ENCODE measurements at places on chromosomes 2 and 18.

DNA sequence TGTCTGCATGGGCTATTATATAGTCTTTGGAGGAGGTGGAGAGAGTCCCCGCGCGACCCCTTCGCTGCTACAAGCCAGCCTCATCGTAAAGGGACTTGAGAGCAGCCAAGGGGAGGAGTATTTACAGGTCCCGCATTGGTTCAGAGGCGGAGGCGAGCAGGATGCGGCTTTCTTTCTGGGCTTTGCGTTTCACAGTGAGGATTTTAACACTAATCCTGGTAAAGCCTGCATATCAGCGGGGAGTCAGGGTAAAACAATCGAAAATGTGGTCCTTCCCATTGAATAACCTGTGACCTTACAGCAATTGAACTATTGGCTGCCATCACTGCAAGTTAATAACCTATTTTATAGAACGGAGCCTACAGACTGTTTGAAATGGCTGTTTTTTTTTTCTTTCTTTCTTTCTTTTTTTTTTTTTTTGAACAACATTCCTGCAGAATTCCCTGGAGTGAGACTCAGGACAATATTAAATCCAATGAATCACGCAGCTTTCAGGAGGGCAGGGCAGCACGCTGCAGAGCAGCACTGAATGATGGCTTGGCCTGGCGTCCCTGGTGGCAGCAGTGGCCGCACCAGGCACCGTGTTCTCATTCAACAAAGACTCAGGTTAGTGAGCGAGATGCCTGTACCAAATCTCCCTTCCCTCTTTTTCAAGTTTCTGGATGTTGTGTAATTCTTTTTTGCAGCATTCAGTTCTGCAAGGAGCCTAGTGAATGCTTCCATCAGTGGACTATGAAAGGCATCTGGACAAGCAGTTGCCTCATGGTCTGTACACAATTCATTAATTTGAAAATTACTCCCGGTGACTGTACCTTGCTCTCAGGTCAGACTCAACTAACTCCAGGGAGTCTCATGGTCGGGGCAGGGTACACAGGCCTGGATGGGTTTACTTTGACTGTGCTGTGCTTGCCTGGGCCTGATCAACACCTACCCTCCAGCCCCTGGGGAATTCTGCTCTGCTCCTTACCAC, 19.8 kb downstream of the SMIM21 start:
- no peak for DNase-seq

DNA sequence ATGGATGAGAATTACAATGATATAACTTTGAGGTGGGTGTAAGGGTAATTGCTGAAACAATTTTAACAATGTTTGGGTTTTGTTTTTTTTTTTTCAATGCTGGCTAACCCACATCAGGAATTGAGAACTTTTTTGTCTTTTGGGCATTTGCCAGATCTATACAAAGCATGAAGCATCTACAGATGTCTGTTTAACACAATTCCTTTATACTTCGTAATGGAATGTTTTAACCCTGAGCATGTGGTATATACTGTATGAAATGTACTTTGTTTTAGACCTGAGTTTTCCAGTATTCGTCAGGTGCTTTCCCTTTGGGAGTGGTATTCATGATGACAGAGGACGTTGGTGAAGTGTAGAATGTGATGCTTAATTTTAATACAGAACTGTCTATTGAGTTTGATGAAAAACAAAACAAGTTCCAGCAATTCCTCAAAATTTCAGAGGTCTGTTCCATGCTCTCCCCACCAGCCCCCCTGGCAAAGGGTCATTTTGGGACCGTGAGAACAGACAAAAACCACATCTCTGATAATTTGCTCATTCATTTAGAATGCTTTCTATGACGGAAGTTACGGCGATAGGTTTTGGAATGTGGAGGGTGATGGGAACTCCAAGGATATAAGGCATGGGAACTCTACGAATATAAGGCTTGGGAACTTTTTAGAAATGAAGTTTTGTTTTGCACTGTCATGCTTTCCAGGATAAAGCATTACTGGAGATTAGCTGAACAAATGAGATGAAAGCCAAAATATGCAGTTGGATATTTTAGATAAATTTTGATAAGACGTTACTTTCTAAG, 14.1 kb downstream of the LIMS1 start:
- peak; percentile 94 for DNase-seq

- no peak for DNase-seq
These were observed 44.1 kb downstream of the FARP2 start for GRCh38 chr2:241399941-241400922.

GRCh38 chr18:48609820-48610815, 71.3 kb downstream of the CTIF start:
- no peak for DNase-seq

- DNase-seq: no peak
These were observed 63.4 kb upstream of the SP5 start for GRCh38 chr2:170651624-170652325.

- DNase-seq: no peak
These were observed 10.6 kb downstream of the CUL3 start for GRCh38 chr2:224574423-224575084.

DNA sequence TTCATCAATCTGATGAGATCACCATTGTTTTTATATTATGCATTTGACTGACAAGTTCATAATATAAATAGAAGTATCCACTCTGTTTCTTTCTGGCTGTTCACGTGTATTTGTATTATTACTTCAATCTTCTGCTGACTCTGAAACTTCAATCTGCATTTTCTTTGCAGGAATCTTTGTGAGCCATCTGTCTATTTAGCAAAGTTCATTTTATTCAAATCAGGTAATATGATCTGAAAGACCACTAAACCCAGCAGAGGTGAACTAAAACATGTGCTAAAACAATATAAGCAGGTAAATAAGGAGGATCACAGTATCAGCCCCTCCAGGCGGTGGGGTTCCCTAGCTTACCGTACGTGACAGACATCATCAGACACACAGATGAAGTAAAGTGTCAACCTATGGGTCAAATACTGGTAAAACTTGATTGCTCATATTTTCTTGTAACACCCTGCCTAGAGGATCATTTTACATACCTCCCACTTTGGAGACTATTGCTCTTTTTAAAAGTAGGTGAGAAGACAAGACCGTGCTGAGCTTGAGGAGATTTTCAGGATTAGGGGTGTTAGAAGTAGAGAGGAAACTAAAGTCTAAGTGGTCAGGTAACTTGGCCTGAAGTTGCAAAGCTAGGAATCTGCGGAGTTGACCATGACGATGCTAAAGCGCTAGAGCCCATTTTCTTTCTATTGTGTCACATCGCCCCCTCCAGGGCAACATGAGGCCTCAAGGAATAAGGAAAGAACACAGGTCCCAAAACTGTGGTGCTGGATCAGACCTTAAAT, 9.0 kb downstream of the DTNB start:
- DNase-seq: peak; percentile 62

DNA sequence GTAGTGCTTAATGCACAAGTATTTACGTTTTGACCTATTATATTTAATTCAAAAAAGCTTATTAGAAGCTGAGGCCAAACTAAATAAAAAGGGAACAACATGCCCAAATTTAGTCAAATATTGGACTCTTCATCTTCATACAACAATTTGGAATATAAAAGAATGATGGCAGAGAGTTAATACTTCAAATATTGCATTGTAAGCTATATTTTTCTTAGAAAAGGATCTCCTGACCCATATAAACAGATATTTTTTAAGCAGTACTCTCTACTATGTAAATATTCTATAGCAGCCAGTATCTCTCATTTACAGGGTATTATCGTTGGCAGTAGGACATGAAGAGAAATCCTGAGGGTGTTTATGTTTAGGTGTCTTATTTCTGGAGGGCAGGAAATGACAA, 531.2 kb downstream of the NYAP2 start:
- no peak for DNase-seq

DNA sequence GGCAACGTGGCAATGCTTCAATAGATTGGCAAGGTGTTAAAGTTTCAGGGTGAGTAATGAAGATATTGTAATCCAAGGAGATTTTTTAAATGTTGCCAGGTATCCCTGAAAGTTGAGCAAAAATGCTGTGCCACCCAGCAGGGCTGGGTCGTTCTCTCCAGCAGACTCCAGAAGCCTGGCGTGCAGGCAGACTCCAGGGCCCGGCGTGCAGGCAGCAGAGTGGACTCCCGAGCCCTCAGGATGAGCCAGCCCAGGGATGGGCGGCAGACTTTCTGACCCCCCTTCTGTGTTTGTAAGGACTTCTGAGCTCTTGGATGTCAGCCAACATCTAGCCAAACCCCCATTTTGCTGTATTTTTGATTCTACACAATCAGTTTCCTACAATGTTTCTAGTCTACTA, 289.1 kb downstream of the ZNF516 start:
- DNase-seq: no peak

GRCh38 chr2:128320906-128321771, 2.5 kb upstream of the HS6ST1 start:
- DNase-seq: no peak

- DNase-seq: no peak
These were observed 725.1 kb downstream of the EPHA4 start for GRCh38 chr2:220847006-220847405.

DNA sequence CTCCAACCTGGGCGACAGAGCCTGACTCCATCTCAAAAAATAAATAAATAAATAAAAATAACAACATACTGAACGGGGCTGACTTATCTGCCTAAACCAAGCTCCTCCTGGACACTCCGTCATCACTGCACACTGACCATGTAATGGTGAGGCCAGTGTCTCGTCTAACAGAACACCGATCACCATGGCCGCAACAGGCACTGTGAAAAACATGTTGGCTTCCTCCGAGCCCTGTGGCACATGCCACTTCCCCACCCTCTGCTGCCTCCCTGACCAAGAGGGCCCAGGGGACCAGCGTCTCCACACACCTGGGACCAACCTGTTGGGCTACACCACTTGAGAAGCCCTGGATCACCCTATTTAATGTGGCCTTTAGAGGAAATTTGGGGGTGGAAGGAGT, 33.9 kb downstream of the ZNF516 start:
- no peak for DNase-seq

DNA sequence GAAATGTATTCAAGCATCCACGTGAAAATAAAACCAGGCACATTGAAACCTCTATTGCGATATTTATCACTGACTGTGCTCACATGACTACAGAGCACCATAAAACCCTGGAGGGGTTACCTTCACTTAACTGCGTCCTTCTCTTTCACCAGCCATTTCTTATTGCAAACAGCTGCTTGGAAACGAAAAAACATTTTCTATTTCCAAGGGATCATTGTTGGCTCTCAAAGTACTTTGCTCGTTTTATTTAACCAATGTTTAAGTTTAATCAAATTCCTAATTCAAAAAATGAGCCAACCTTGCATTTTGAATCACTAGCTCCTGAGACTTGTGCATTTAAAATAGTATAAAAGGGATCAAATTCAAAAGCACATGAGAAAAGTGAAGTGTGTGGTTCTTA, 134.4 kb downstream of the OSR1 start:
- no peak for DNase-seq

GRCh38 chr2:26020231-26020640, 13.6 kb upstream of the RAB10 start:
- no peak for DNase-seq

DNA sequence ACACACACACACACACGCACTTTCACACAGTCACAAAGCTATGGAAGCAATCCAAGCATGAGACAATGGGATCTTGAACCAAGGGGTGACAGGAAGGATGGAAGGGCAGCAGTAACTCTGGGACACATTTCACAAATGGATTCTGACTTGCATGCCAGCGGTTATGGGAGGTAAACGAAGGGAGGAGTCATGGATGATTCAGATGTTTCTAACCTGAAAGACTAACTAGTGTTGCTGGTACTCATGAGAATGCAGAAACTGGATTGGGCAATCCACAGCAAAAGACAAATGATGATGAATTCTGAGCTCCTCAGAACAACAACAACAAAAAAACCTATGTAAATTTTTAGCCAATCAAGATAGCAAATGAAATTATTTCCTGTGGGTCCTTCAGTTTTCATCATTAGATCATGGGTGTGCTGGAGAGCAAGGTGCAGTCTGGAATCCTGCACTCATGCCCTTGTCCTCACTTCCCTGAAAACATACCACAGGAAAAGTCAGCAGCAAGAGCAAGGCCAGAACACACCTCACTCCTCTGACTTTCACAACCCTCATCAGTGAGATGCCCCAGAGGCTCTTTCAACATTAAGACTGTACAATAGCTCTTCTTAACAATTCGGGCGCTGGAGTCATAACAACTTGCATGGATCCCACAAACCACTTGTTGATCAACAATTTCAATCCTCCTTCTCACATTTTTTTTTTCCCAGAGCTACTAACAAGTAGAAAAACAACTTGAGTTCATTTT, 32.6 kb downstream of the ABCA12 start:
- DNase-seq: no peak

- no peak for DNase-seq
These were observed 75.5 kb downstream of the GULP1 start for GRCh38 chr2:188367164-188367563.

GRCh38 chr2:151841047-151841424, 12.8 kb upstream of the ARL5A start:
- DNase-seq: no peak

DNA sequence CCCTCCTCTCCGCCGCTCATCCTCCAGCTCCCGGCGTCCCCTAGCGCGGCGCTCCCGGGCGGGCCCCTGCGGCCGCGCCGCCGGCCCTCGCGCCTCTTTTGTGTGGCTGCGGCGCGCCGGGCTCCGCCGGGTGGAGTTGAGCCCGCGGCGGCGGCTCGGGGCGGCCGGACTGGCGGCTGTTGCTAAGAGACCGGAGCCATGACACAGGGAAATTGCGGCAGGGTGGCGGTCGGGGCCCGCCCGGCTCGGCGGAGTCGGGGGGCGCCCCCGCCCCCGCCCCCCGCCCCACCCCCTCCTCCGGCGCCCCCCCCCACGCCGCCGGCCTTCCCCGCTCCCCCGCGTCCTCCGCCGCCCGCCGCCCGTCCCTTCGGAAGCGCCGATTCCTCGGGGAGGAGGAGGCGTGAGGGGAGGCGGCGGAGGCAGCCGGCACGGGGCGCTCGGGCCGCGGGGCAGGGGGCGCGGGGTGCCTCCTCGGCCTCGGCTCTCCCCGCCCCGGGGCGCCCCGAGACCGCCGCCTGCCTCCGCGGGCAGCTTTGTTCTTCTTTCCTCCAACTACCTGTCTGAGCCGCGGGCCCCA, at the start of gene TMEM200C:
TSS of gene TMEM200C (minus strand) at position 224 of the 577 bp plus-strand sequence. CDS start 3,459 bp downstream, outside the sequence.
- DNase-seq: no peak

GRCh38 chr2:70087702-70088597, 673 bp downstream of the PCBP1 start:
- peak; percentile 41 for DNase-seq

- no peak for DNase-seq
These were observed 388.6 kb upstream of the TNP1 start for GRCh38 chr2:217248312-217248935.

DNA sequence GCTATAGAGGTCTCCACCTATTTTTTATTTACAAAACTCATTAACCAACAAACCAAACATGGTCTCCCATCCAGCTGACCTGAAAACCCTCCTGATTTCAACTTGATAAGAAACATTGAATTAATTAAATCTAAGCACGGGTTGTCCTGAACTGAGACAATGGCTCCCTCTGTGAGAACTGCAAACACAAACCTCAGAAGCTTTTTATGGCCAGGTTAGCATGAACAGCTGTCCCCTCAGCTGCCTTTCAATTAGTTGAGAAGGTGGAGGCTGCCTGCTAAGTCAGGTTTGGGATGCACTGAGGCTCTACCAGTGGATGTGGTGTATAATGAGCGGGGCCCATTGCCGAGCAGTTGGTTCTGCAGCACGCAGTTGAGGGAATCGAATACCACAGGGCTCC, 258.5 kb upstream of the DDX18 start:
- no peak for DNase-seq
